ENCODE measurements at places on chromosomes 12 and 14.

DNA sequence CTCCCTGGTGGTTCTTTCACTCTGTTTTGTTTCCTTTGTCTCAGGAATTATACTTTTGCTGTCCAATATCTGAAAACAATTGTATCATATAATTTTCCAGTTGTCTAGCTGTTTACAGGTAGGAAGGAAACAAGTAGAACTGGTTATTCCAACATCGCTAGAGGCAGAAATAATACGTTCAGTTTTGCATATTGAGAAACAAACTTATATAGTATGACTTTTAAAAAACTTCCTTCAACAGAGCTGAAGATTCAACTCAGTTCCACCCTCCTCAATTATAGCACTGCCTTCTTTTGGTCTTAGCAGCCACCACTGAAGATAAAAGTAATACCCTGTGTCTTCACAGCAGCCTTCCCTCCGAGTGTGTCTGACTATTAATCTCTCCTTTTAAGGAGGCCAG, 214.3 kb downstream of the EFCAB11 start:
- no peak for DNase-seq

DNA sequence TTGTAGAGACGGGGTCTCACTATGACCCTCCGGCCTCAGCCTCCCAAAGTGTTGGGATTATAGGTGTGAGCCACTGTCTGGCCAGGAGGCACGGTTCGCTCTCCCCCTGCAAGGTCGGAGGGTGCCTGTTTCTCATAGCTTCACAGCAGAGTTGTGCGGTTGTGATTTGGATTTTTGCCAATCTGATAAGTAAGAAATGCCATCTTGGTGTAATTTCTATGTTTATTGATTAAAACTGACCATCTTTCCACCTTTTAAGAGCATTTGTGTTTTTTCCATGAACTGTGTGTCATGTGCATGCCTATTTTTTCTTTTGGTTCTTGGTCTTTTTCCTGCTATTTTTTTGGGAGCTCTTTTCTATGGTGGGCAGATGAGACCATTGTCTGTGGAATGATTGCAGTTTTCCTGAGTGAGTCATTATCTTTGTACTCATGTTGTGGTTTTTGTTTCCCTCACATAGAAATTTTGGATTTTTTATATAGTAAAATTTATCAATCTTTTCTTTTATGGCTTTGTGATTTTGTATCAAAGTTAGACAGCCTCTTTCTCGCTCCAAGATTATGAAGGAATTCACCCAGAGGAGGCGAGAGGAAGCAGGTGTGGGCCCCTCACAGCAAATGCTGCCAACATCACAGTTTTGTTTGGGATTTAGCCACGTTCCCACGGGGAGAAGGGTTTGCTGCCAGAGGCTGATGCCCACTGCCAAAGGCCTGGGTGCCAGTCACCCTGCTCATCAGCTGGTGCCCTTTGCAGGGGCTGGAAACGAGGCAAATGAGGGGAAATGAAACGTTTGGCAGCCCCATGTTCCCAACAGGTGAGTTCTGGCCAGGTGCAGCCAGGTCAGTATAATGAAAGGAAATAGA, 47.2 kb downstream of the RFX4 start:
- DNase-seq = no peak

DNA sequence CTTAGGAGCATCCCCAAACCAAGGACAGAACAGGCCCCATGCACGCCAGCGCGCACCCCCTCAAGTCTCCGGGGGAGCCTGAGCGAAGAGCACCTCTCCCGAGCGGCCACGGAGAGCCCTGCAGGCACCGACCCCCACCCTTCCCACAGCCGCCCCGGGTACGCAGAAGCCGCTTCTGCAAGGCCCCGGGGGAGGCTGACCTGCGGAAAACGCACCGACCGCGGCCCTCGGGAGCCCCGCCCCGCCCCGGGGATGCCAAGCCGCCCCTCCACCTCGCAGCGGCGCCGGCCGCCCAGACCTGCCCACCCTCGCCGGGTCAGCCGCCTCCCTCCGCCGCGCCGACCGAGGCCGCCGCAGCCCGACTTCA, 385 bp downstream of the CAPRIN2 start:
- DNase-seq = no peak

GRCh38 chr12:11840366-11840765, 190.9 kb downstream of the ETV6 start:
- no peak for DNase-seq

- peak; percentile 28 for DNase-seq
These were observed 1319.1 kb downstream of the TMEM121 start for GRCh38 chr14:106845286-106846087.

GRCh38 chr12:25684070-25684469, 131.0 kb upstream of the LMNTD1 start:
- no peak for DNase-seq

DNA sequence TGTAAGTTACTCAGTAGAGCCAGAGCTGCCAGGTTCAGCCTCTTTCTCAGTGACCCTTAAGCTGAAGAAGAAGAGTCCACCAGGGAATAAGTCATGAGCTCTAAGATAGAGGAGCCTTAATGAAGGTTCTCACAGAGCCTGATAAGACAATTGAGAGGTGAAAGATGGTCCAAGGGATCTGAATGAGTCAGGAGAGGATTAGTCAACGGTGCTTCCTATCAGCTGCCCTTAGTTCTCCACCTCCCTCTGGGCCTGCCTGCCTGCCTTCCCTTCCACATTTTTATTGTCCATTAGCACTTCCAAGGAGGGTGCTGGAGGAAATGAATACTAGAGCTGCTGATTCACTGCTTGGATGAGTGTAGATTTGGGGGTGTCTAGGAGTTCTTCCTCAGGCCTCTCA, 161.7 kb upstream of the RMST start:
- no peak for DNase-seq

GRCh38 chr14:69432364-69432763, 33.9 kb downstream of the SLC39A9 start:
- no peak for DNase-seq

- DNase-seq = no peak
These were observed 20.9 kb downstream of the PLEKHA5 start for GRCh38 chr12:19150273-19150900.

GRCh38 chr12:94616203-94616729, 34.1 kb downstream of the TMCC3 start:
- no peak for DNase-seq

DNA sequence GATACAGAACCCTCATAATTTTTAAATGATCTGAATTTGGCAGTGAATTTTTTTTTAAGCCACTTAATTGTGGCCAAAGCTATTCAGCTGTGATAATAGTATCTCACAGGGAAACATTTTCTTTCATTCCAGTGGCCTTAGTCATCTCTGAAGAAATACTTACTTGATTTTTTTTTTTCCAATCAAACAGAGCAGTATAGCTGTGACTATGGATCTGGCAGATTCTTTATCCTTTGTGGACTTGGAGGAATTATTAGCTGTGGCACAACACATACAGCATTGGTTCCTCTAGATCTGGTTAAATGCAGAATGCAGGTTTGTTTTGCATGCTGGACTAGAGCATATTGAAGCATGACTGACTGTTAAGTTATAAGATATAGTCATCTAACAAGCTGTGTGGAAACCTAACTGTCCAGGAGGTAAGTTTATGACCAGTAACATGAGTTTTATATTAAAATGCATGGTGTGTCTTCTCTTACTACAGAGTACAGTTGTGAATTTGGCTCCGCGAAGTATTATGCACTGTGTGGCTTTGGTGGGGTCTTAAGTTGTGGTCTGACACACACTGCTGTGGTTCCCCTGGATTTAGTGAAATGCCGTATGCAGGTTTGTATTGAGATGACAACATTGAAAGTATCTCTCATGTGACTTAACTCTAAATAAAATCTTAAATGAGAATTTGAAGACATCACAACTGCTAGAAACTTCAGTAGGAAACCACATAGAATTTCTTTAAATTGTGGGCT, 1.9 kb downstream of the SLC25A3 start:
- peak; percentile 27 for DNase-seq

- no peak for DNase-seq
These were observed 38.3 kb downstream of the GALNT4 start for GRCh38 chr12:89486264-89486663.

GRCh38 chr12:122399592-122400373, 22.7 kb downstream of the CLIP1 start:
- peak; percentile 65 for DNase-seq

- no peak for DNase-seq
These were observed 270.3 kb downstream of the CCDC91 start for GRCh38 chr12:28460420-28461130.

DNA sequence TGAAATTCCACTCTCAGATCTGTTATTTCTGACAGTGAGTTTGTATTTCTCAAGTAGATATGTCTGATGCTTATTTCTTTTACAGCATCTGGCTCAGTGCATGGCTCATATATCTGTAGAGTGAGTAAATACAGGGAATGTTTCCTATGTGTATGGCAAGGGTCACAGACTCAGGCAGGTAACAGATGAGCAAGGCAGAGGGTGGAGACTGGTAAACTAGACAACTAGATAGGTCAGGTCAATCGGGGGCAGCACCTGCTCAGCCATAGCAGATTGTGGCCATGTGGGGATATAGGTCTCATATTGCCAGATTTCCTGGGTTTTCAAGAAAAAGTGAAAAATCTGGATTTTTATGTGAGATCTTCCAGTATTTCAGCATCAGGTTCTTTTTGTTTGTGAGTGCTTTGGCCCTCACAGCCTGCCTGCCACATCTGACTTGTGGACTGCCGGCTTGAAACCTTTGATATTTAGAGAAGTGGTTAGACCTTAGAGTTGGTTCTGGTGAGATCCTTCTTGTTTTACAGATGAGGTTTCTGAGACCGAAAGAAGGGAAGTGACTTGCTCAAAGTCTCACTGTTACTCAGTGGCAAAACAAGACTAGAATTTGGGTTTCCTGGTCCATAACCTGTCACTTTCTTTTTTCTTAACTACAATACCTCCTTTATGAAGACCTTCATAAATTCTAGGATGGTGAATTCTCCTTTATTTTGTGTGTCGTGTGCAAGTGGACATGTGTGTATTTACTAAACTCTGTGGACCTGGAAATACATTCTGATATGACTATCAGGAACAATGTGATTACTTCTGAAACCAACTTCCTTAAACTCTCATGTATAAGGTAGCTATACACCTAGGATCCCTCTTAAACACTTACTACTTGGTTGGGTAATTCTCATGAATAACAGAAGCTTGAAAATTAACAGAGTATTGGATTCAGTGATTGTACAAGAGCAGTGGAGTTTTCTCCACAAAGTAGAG, 34.4 kb downstream of the PROX2 start:
- peak; percentile 46 for DNase-seq

GRCh38 chr12:1705774-1706631, 15.1 kb downstream of the ADIPOR2 start:
- no peak for DNase-seq

GRCh38 chr12:11545484-11546330, 103.8 kb upstream of the ETV6 start:
- peak; percentile 62 for DNase-seq

DNA sequence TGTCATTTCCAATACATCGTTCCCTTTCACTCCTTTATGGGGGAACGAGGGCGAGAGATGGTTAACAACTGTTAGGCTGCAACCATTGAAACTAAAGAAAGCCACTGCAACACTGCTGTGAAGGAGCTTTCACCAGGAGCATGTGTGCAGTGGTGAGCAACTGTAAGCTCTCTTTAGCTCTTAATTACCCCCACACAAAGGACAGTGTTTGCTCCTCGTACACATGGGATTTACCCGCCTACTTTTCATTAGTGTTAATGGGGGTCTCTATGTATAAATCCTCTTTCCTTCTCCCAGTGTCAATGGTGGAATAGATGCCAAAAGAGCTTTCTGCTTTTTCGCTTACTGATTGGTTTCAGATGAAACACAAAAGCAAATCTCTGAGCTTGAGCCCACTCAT, 343.1 kb downstream of the FLRT2 start:
- no peak for DNase-seq

DNA sequence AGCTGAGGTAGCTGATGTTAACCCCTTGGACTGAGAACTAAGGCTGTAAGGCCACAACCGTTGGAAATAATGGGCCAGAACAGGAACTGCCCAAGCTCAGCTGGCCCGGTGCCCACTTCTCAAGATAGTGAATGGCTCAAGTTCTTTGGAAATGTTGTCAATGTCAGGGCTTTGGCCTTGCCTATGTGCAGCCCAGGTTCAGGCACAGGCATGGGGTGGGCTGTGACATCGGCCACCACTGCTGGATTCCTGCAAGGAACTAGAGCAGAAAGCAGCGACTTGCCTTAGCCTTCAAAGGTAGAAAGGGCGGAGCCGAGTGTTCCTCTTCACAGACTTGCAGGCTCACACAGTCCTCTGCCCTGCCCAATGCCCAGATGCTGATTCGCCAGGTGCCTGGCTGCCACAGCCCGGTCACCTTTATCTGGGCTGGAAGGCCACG, 291.2 kb downstream of the ZFP36L1 start:
- no peak for DNase-seq

DNA sequence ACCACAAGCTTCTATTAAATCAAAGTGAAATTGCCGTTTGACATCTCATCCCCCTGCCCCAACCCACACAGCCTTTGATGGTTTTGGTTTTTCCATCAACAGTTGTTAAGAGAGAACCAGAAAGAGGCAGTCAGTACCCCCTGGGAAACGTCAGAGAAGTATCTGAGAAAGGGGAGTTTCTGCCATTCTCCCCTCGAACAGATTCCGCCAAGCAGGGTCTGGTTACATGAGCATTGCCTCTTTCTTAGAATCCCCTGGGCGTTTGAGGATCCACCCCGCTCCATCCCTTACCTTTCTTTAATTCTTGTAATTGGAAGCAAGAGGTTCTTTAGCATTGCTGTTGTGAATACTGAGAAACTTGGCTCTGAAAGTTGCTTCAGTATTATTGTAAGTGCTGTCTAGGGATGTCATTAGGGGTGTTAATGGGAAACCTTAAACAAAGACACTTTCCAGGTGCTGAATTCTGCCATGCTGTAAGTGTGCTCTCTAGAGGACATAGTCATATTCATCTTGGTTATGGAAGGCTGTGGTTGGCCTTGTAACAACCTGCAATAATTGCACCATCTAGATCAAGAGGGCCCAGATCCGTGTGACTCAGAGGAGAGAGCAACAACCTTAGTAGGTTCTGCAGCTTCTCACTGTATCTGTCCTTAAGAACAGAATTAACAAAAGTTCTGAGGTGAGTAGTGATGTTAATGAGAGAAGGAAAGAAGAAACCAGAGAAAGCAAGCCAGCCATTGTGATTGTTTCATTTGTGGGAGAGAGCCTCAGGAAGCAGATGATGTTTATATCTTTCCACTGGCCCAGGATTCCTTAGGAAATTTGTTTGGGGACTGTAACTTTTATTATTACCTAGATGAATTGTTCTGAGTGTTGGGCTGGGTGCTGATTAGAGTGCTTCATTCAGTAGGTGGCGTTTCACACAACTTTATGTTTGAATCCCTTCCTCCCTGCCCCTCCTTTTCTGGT, 9.0 kb downstream of the TMBIM6 start:
- DNase-seq = peak; percentile 67

- no peak for DNase-seq
These were observed 14.0 kb upstream of the RABGGTA start for GRCh38 chr14:24285351-24285750.

- DNase-seq = no peak
These were observed 179.8 kb upstream of the DYRK2 start for GRCh38 chr12:67468549-67469245.

DNA sequence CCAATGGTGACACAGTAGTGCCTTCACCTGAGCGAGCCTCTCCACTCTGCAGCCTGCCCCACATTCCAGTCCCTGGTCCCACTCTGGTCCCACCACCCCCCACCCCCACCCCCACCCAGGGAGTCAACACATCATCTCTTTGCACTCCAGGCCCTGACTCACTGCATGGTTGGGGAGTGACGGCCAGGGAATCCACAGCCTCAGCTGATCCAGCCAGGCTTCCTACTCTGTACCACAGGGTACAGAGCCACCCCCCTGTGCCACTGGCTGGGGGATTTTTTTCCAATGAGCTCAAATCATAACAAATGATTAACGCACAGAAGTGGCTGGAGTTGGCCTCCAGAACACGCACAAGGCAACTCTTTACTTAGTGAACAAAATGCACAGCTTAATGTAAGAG, 233.7 kb downstream of the NTF3 start:
- no peak for DNase-seq

All from CD4-positive, alpha-beta T cell treated with Interleukin-4 for 4 hours (primary cell).